Epithelial cell of proximal tubule (primary cell): ENCODE measurements at places on chromosomes 7 and 10. TPM values are rescaled to one million over a fixed set of nuclear protein-coding genes. Genes with fewer than 3 reads are reported as not detected.

GRCh38 chr7:84975586-84976185, 211.2 kb downstream of the SEMA3D start:
- DNase-seq: no peak

DNA sequence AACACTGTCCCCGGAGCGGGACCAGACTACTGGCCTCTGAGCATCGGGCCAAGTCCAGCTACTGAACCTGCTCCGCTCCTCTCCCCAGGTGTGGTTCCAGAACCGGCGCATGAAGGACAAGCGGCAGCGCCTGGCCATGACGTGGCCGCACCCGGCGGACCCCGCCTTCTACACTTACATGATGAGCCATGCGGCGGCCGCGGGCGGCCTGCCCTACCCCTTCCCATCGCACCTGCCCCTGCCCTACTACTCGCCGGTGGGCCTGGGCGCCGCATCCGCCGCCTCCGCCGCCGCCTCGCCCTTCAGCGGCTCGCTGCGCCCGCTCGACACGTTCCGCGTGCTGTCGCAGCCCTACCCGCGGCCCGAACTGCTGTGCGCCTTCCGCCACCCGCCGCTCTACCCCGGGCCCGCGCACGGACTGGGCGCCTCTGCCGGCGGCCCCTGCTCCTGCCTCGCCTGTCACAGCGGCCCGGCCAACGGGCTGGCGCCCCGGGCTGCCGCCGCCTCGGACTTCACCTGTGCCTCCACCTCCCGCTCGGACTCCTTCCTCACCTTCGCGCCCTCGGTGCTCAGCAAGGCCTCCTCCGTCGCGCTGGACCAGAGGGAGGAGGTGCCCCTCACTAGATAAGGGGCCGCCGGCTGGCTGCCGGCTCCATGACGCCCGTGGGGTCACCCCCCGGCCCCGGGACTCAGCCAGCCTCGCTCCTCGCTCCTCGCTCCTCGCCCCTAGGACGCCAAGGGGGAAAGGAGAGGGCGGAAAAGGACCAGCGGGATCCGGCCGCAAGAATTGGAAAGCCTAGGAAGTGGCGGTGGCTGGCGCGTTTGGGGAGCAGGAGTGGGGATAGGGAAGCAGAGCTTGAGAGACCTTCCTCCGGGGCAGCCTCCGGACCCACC, 3.4 kb downstream of the EVX1 start:
- DNase-seq: no peak

SPAM1 gene
- total RNA-seq: not detected in 2 replicates

DNA sequence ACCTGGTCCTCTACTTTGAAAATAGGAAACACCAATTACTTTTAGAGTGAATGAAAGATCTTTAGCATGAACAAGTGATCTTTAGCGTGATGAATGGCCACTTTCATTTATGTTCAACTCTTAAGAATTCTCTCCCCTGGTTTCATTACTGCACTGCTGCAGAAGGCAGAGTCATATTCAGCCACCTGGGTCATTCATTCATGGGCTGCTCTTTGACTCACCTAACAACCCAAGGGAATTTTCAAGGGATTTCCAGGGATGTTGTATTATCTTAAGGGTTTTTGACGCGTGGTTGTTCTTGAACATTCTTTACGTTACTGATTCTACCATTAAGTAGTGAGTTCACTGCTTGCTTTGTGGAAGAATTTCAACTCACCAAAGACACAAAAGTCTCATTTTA, 87.3 kb upstream of the STK17A start:
- no peak for DNase-seq

DNA sequence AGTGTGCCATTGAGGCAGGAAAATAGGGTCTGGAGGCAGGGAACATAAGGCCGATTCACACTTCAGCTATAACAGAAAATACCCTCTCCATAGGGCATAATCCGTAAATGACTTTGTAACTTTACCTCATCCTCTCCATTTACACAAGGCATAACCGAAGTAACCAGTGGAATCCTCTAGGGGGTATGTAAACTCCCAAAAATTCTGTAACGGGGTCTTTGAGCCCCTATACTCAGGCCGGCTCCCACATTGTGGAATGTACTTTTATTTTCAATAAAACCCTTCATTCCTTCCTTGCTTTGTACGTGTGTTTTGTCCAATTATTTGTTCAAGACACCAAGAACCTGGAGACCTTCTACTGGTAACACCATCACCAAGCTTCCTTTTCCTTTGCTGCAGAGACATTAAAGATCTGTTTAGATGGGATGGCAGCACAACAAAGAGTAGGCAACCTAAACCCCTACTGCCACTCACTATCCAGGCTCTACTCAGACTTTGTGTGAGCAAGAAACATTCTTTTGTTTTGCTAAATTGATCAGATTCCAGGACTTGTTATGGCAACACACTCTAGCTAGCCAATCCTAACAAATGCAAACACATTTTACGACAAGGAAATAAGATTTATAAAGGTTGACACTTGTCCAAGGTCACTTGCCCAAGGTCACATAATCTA, 99.3 kb downstream of the DGKI start:
- DNase-seq: no peak
